Hippocampal formation (tissue), 2 donors: ENCODE measurements at places on chromosomes 13 and 19.
A peak's percentile ranks its signal among the peaks of the same experiment; 100 is the strongest.

DNA sequence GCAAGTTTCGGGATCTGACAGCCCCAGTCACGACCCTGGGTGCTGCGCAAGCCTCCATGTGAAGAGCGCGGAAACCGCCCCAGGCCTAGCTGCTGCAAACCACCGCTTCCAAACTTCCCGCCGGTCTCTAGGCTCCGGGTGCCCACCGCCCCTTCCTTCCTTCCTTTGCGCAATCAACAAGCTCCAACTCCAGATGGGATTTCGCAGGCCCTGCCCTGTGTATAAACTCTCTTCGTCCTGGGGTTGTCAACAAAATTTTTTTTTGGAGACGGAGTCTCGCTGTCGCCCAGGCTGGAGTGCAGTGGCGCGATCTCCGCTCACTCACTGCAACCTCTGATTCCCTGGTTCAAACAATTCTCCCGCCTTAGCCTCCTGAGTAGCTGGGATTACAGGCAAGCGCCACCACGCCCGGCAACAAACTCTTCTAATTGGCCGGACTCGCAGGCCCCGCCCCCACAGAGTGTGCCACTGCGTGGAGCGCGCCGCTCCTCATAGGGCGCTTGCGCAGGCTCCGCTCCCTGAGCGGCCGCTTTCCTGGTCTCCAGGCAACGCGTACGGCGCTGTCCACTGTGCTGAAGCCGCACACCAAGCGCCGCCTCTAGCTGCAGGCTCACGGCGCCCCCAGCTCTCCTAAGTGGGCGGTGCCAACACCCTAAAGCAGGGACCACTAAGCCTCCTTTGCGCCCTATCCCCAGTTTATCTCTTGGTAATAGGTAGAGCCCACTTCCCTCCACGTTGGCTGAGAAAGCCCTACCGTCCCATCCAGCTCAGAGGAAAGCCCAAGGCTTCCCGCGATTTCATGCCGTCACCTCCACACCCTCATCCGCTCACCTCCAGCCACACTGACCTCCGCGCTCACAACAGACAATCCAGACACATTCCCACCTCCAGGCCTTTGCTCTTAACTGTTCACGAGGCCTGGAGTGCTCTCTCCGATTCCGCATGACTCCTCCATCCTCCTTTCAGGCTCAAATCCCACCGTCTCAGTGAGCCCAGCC lies 5.5 kb upstream of the QTRT1 start:
- peak; percentile 80 for DNase-seq

DNA sequence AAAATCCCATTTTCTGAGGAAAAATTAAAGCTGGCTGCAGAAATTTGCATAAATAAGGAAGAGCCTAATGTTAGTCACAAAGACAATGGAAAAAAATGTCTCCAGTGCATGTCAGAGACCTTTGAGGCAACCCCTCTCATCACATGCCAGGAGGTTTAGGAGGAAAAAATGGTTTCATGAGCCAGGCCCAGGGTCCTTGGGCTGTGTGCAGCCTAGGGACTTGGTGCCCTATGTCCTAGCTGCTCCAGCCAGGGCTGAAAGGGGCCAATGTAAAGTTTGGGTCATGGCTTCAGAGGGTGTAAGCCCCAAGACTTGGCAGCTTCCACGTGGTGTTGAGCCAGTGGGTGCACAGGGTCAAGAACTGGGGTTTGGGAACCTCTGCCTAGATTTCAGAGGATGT lies 1252.6 kb downstream of the PCDH9 start:
- DNase-seq, result no peak

DNA sequence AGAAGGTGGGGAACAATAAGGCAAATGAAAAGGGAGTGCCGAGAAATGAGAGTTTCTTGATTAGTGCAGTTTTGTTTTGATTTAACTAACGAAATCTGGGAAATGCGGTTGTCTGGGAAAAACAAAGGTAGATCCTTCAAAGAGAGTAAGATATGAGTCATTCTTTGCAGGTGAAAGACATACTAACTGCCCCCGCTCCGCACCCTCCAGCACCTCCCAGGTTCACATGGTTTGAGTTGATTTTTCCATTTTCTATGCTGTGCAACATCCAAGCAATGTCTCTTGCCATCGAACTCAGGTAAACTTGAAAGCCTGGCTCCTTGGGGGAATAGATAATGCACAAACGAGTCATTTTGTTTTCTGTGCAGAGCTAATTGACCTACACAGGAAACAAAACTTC lies 84.1 kb upstream of the KLF12 start:
- no peak for DNase-seq

GRCh38 chr13:94228763-94229162 lies 250.7 kb downstream of the DCT start:
- DNase-seq, result no peak

- no peak for DNase-seq
These were observed 73.9 kb upstream of the GPR183 start for GRCh38 chr13:99380921-99381645.

GRCh38 chr19:49020931-49021895 lies 2.9 kb downstream of the CGB3 start:
- DNase-seq, result no peak

DNA sequence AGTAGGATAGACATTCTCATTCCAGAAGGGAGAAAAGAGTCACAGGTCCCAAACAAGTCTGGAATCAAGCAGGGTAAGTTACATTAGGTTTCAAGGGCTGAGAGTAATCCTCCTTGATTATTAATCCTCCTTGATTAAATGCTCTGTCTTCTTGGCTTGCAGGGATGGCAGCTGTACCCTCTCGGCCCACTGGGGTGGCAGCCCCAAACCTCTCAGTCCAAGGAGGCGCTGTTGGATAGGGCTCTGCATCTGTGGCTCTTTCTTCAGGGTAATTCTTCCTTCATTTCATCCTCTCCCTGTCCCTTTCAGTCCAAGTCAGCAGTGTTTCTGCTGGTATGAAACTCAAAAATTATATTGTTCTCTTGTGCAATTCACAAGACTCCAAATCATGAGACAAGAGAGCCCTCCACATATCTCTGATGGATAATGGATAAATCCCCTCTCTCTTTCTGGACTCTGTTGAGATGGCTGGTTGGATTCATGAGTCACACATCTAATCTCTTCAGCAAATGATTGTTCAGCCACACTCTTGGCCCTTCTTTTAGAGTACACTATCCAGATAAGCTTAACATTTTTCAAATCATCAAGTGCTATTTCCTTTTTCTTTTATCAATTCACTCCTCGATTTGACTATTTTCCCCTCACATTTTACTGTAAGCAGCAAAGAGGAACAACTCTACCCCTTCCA lies 323.7 kb upstream of the HTR2A start:
- DNase-seq, result no peak

- DNase-seq, result peak; percentile 6
These were observed 202.2 kb downstream of the SUCLA2 start for GRCh38 chr13:47798906-47799305.
